Hypothalamus (tissue), 51 donors: ENCODE measurements at places on chromosomes 4 and X.
A peak's percentile ranks its signal among the peaks of the same experiment; 100 is the strongest.

DNA sequence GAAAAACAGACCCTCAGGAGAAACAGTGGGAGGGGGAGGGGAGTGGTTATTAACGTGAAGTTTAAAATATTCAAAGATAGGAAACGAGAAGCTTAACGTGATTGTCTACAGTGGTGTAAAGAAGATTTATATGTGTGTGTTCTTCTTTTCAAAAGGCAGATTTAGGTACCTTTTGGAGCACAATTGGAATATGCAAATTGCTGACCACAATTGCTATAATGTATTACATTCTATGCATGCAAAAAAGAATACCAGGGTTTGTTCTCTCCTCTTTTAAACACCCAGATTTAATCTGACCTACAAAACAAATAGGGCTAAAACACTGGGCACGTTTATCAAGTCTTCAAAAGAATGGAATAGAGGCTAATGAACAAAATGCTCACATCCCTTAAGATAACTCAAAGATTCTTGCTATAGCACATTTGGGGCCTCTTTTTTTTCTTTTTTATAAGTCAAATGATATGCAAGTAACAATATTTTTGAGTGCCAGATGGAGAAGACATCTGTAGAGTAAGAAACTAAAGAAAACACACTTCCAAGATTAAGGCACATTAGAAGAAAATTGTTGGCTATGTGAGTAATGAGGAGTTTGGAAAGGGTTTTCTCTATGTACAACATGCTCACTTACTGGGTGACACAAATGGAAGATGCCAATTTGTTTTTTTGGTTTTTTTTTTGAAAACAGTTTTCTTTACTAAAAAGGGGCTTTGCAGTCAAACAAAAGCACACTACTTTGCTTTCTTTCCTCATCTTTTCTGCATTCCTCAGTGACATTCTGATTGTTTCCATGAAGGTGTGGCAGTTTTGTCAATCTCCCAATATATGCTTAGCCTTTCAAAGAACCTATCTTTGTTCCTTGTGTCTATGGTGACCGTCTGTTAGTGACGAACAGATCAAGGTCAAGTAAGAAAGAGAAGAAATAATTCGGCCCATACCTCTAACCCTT is 240.3 kb downstream of the PALLD start:
- DNase-seq = no peak

GRCh38 chr4:172109466-172109865 is 296.3 kb downstream of the GALNTL6 start:
- no peak for DNase-seq

DNA sequence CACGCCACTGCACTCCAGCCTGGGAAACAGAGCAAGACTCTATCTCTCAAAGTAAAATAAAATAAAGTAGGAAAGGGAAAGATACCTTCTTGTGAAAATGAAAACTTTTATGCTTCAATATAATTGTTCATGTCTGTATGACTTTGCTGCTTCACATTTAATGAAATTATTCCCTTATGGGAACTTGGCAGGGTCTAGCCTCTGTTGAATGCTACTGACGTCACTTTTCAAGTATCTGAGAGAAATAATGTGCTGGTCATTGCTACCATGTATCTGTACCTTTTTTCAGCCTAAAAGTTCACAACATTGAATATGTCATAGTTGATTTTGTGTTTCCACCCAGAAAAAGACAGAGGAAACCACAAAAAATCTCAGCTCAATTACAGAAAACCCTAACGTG is 65.2 kb downstream of the PRDM5 start:
- no peak for DNase-seq

DNA sequence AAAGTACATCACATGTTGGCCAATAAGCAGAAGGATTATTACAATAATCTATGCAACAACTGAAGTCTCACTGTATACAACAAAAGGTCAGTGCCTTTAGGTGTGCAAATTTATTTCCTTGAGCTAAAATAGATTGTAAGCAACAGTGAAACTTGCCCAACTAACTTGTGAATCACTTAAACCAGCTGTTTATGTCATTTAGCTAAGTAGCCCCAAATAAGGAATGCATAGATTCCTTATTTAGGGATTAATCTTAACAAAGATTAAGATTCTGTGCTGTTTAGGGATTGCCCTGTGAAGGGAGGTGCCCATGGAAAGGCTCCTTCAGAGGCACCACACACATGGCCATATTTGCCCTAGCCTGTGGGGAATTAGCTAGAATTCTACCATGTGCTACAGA is 168.6 kb downstream of the MAML3 start:
- DNase-seq = no peak

- DNase-seq = no peak
Measured at GRCh38 chrX:108131471-108131870, 39.9 kb downstream of the ATG4A start.

DNA sequence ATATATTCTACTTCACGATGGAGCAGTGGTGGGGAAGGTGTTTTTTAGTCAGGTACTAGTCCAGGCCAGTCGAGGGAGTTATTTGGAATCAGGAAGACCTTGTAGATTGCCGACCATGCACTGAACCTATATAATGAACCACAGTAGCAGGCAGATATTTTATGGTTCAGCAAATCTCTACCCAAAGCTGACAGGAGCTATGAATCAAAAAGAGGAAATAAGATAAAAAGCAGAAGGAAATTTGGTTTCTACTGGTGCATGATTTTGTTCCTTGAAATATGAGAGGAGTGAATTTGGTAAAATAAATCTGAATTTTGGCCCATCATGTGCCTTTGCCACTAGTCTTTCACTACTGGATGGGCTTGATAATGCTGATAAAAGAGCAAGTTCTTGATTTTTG is 924.3 kb upstream of the DIAPH2 start:
- DNase-seq = no peak

- no peak for DNase-seq
Measured at GRCh38 chrX:2371026-2371711, 129.6 kb downstream of the DHRSX start.

GRCh38 chr4:146976145-146976544 is 30.5 kb upstream of the TTC29 start:
- no peak for DNase-seq

DNA sequence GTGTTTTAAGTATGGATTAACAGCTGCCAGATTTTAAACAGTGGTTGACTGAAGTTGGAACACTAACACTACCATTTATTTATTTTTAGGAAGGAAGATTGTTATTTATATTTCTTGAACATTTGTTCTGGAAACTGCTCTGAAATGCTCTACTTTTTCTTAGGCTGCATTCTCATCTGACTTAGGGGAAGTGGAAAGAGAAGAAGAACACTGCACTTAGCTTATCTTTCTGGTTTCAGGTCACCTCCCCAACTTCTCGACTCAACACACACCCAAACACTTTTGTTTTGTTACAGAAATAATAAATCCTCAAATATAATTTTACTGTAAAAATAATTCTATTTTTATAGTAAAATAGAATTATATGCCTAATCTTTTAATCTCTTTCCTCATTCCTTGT is 18.6 kb downstream of the BLTP1 start:
- no peak for DNase-seq

DNA sequence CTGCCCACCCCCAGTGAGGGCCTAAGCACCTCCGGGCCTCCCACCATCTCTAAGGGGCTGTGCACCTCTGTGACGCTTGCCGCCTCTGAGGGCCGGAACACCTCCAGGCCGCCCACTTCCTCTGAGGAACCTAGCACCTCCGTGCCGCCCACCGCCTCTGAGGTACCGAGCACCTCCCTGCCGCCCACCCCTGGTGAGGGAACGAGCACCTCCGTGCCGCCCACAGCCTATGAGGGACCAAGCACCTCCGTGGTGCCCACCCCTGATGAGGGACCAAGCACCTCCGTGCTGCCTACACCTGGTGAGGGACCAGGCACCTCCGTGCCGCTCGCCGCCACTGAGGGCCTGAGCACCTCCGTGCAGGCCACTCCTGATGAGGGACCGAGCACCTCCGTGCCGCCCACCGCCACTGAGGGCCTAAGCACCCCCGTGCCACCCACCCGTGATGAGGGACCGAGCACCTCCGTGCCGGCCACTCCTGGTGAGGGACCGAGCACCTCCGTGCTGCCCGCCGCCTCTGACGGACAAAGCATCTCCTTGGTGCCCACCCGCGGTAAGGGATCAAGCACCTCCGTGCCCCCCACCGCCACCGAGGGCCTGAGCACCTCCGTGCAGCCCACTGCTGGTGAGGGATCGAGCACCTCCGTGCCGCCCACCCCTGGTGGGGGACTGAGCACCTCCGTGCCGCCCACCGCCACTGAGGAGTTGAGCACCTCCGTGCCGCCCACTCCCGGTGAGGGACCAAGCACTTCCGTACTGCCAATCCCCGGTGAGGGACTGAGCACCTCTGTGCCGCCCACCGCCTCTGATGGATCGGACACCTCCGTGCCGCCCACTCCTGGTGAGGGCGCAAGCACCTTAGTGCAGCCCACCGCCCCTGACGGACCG is 977 bp downstream of the MAGEE1 start:
- peak; percentile 17 for DNase-seq

GRCh38 chrX:140767646-140768045 is 58.1 kb downstream of the LINC00632 start:
- DNase-seq = no peak

DNA sequence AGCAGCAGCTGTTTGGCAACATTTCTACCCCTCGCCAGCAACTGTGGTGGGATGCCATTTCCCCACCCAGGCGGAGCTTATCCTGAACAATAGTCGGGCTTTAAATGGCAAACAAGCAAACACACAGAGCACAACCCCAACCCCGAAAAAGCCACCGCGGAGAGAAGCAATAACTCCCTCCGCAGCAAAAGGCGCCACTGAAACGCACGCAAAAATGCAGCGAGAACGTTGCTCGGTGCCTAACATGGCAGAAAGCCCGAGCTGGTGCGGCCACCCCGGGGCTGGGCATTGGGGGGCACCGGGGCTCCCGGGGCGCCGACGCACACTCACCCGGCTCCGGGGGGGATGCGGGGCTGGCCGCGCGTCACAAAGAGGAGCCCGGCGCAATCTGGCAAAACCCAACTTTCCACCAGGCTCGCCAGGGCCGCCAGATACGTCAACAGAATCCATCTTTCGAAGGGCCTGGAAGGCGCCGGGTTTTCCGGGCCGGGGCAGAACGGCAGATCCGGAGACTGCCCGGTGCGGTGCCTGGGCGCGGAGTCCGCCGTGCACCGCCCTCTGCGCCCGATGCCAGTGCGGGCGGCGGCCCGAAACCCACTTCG is 818 bp downstream of the RAI2 start:
- no peak for DNase-seq

GRCh38 chrX:10507181-10507580 is 113.2 kb downstream of the MID1 start:
- no peak for DNase-seq

DNA sequence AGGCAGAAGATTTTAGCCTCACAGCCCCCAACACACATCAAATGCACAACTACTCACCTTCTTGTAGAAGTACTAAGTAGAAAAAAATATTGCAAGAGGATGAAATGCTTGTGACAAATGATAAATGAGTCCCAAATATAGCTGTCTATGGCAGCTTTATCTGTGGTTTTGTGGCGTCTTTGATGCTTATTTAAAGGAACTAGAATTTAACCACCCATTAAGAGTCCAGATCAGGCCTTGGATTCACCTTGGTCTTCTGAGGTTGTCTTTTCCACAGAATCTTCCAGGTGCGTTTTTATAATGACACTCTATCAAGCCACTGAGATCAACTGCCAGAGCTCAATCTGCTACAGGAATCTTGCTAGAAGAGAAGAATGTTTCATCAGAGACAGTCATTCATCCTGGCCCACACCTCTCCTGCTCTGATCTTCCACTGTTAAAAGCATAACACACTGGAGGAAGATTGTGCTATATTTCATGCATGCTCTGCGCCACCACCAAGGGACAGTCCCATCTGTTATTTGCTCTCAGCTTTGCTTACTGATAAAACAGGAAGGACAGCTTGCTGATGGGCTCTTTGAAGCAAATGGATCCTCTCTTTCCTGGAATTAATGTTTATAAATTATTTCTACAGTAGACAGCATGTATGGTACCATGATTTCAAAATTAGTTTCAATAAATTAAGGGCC is 144.1 kb downstream of the SLC7A11 start:
- no peak for DNase-seq

DNA sequence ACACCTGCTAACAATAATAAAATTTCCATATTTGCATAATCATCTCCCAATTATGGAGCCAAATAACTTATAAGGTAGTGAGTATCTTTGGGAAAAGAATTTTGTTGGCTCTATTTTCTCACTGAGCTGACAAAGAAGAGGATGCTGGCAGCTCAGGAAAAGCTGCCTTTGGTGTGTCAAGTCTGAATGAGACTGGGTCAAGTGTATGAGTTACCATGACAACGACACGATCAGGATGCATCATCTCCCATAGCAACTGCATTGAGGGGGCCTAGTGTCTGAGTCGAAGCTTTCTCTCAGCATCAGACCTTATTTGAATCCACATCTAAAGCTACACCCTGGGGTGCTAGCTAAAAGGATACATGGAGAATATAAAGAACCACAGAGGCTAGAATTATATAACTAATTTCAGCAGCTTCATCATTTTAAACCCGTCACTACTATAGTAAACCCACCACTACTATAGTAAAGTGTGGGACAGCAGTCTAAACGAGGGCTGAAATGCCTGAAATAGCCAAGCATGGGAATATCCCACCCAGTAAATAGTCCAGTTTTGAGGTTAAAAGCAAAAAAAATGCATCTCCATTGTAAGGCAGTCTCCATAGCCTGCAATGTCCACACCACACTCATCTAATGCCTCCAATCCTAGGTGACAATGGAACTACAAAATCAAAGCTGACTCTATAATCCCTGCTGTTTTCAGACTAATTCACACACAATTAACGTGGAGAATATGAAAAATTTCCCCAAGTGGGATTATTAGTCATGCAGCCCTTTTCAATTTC is 16.0 kb downstream of the GSPT2 start:
- no peak for DNase-seq

GRCh38 chr4:121182296-121182695 is 18.2 kb upstream of the TNIP3 start:
- no peak for DNase-seq

- DNase-seq = no peak
Measured at GRCh38 chr4:72529148-72529822, 39.7 kb downstream of the ADAMTS3 start.

- DNase-seq = no peak
Measured at GRCh38 chrX:97057349-97057909, 173.7 kb downstream of the RPA4 start.

DNA sequence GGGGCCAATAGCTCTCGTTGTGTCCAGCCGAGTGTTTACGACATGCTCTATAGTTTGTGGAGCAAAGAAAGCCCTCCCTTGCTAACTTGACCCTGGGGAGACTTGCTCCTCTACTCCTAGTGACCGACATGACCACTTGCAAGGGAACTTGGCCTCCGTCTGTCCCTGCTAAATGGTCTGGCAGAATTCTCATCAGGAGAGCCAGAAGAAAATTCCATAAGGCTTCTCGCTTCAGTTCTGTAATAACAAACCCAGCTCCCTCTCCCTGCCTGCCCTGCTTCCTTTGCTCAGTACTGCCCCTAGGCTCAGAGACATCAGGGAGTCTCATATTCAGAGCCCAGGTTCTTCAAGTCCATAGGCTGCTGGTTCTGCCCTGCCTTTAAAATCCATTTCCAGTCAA is 13.0 kb downstream of the DOCK11 start:
- no peak for DNase-seq

GRCh38 chrX:134460862-134461220 is 876 bp downstream of the HPRT1 start:
- DNase-seq = no peak
